ENCODE measurements at places on chromosomes 2 and 18.
A peak's percentile ranks its signal among the peaks of the same experiment; 100 is the strongest.

DNA sequence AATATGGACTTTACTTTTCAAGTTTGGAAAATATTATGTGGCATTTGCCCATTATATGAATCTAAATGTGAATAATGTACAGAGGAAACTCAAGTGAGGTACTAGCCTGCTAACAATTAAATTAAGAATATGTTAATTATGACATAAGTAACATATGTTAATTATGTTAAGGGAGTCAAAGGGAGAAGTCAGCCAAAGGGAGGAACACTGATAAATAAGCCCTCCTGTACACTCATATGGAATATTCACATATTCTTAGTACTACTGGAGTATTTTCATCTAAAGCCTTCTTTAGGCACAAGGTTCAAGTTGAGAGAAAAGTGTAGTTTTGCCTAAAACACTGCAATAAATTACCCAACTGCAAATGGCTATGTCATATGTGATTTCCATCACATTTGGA, 30.1 kb downstream of the ITGB6 start:
- DNase-seq = no peak

- no peak for DNase-seq
Observed at GRCh38 chr2:226190479-226191252, 609.0 kb downstream of the IRS1 start.

DNA sequence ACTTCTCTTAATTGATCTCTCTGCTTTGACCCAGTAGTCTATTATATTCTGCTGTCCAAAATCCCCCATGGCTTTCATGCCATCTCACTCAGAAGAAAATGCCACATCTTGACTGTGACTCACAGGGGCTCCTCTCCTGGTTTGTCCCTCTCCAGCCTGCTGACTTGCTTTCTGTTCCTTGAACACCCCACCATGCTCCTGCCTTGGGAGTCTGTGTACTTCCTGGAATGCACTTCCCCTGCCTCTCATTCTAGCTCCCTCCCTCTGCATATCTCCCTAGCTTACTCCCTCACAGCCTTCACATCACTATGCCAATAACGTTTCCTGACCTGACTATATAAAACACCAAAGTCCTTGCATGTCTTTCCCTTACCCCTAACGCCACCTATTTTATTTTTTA, 167.2 kb downstream of the TRIB2 start:
- DNase-seq = no peak

GRCh38 chr2:235334179-235334578, 159.7 kb upstream of the AGAP1 start:
- no peak for DNase-seq

DNA sequence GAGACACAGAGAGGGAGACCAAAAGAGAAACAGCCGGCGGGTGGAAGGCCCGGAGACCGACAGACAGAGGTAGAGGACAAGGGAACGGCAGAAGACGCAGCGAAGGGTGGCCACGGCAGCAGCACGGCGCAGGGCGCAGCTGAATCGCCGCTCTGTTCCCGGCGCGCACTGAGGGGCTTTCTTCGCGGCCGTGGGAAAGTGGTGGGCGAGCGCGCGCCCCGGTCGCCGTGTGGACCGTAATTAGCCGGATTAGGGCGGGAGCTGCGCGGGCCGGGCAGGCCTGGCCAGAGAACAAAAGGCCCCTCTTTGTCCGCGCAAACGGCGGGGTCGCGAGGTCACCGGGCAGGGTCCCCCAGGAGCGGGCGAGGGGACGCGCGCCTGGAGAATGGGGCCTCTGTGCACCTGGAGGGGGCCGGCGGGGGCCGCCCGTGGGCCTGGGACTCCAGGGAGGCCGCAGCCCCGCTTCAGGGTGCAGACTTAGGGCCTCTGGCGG, 158.3 kb downstream of the ZFP36L2 start:
- DNase-seq = no peak

DNA sequence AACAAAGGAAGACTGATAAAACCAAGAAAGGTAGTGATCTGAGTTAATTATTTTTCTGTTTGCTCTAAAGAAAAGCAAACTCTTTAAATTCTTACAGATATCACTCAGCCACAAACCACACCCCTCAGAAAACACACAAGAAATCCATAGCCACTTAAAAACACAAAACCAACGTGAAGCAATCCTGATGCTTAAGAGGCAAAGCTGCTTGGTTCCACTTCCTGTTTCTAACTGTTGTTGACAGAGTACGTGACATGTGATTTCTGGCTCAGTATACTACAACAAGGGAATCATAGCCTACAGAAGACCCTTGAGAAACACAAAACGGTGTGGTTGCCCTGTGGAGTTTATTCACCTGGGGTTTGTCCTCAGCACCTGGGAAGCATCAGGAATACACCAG, 240.9 kb upstream of the APCDD1 start:
- DNase-seq = no peak

DNA sequence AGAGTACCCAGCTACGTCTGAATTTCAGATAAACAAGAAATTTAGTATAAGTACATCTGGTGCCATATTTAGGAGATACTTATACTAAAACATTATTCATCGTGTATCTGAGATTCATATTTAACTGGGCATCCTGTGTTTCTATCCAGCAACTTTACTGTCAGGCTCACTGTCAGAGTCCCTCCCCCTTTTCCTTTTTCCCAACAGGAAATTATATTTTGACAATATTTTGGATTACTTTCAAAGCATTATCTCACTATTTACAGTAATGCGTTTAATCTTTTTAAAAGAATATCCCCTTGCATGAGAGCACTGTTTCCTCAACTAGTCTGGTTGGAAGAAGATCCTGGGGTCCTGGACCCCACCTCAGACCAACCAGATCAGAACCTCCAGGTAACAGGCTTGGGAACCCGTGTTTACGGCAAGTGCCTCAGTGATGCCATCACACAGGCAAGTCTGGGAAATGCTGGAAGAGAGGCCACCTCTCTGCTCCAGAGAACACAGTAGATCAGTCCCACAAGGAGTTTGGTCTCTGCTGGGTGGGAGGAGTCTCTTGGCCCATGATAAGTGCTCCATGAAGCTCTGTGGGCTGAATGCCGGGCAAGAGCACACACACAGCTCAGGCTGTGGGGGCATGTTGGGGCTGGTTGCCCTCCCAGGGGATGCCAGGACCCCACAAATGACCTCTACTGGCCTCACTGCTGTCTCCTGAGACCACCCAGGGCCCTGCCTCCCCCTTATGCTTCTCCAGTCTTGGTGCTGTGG, 84.2 kb upstream of the UXS1 start:
- no peak for DNase-seq

DNA sequence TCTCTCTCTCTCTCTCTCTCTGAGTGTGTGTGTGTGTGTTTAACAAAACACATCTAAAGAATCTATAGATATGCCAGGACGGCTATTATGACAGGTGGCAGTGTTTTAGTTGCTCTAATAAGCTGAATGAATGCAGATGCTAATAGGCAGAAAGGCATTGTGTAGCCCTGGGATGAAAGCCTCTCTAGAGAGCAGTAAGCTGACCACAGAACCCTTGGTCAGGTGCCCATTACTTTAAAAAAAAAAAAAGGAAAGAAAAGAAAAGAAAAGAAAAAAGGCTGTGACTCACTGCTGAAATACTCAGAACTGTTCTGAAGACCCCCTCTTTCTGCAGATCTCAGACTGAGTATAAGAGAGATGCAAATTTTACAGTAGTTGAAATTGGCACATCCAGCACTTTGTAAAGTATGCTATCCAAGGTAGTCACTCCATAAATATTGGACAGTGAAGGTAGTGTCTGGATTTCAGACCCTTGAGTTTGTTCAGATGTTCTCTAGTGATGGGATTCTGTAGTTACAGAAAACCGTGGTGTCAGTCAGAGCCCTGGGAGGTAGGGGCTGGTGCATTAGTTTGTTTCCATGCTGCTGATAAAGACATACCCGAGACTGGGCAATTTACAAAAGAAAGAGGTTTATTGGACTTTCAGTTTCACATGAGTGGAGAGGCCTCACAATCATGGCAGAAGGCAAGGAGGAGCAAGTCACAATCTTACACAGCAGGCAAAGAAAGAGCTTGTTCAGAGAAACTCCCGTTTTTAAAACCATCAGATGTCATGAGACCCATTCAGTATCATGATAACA, 30.9 kb downstream of the OSBPL6 start:
- no peak for DNase-seq

- no peak for DNase-seq
Observed at GRCh38 chr2:242063436-242063835, 193.9 kb downstream of the RTP5 start.

DNA sequence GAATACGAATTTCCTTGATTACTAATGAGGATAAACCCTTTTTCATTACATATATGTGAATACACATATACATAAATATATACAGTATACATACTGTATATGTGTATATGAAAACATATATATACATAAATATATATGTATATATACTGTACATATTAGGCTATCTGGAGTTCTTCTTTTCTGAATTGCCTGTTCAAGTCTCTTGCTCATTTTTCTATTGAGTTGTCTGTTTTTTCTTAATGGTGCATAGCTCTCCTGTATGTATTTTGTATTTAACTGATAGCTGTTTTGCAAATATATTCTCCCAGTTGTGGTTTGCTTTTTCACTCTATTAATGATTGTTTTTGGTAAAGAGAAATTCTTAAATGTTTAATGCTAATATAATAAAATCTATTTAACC, 8.9 kb upstream of the GCFC2 start:
- DNase-seq = no peak

DNA sequence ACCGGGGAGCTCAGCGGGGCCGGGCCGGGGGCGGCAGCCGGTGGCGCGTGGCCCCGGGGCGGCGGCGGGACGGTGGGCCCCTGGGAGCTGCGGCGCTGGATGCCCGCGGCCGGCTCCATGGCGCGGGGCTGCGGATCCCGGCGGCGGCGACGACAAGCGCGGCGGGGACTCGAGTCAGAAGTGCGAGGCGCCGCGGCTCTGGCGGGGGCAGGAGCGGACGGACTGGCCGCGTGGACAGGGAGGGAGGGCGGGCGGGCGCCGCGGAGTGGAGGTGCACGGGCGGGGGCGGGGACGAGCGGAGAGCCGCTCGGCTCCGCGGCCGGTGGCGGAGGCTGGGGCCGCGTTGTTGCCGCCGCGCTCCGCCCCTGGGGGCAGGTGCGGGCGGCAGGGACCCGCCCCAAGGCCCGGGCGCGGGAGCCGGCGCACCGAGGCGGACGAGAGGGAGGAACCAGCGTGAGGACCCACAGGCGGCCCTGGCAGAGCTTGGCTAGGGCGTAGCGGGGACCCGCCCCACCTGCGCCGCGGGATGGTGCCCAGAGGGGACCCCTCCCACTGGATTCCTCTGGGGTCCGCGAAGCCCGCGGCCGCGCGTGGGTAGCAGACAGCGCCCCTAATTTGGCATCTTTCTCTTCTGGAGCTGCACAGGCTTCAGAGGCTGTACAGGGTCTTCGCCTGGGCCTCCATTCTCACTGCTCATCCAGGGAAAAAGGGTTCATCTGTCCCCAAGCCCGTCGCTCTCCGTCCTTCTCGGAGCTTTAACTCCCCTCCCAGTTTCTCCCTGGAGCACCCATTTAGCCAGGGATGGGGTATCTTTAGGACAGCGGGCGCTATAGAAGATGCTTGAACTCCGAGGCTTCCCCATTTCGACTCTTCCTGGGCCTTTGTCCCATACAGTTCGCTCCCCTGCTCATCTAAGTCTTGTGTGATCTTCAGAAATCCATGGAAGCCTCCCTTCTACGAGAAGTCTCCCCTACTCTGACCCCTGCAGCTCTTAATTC, at the start of gene TMEM163:
Gene TMEM163, minus strand, starts transcription at position 184 of the 998 bp plus-strand sequence.
- no peak for DNase-seq

- no peak for DNase-seq
Observed at GRCh38 chr18:47251289-47252120, at the start of gene SKOR2. TSS of gene SKOR2 (minus strand) at chr18:47251660. CDS start at chr18:47249183, 2,477 bp downstream.

- no peak for DNase-seq
Observed at GRCh38 chr18:35513181-35513936, 15.6 kb upstream of the INO80C start.

- DNase-seq = no peak
Observed at GRCh38 chr2:177574356-177574755, 181.8 kb downstream of the AGPS start.

GRCh38 chr2:172101821-172102390, 794 bp downstream of the DLX2 start:
- DNase-seq = no peak

GRCh38 chr2:110729106-110729505, 3.3 kb upstream of the ACOXL start:
- no peak for DNase-seq

DNA sequence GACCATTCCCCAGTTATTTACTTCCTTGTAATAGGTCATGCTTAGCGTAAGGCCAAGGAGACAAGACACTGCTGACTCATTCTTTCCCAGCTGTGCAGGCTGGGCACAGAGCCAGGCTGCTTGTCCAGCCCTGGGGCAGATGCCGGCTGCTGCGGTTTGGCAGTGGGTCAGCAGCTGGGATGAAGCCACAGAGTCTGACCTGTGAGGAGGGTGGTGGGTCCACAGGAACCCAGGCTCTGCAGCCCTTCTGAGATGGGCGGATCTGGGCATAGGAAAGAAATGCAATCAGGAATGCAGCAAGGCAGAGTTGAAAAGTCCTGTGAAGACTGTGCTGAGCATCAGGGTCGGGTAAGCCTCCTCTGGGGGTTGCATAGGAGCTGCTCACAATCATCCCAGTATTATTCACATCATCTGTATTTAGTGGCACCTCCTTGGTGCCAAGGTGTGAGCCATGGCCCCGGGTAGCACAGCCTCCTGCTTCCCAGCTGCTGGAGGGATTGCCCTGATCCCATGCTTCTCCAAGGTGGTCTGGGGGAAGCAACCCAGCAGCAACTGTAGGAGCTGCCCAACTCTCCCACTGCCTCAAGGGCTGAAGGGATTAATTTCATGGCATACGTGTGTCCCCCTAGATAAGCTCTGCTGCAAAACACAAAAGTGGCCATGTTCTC, 139.0 kb downstream of the DDX1 start:
- DNase-seq = no peak

GRCh38 chr2:205682239-205682970, at the start of gene NRP2:
TSS of gene NRP2 (plus strand) at chr2:205682501. CDS start at chr2:205683291, 790 bp downstream.
- peak; percentile 48 for DNase-seq

GRCh38 chr2:86764661-86765309, 25.9 kb downstream of the CD8A start:
- no peak for DNase-seq

DNA sequence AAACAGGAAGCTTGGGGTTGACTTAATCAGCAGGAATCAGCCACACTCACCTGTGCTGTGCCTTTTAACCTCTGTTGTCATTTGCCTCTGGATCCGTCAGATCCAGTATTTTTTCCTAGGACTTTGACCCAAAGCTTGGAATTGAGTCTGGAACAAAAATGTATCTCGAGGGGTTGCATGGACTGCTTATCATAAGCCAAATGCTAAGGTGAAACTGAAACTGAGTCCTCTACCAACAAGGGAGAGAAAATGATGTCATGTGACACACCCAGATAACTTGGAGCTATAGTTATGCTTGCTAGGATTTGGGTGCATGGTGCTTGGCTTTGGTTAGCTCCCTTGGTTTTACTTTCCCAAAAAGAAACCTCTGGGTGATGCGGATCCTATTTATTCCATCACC, 2158.6 kb upstream of the PIK3C3 start:
- no peak for DNase-seq

GRCh38 chr18:21345840-21346239, 103.8 kb downstream of the GREB1L start:
- no peak for DNase-seq

All from naive thymus-derived CD4-positive, alpha-beta T cell (primary cell).